T-helper 2 cell (primary cell): ENCODE measurements at places on chromosomes 2 and 18.

- DNase-seq, result no peak
Observed at GRCh38 chr2:157843081-157843480, 33.0 kb downstream of the ACVR1 start.

- no peak for DNase-seq
Observed at GRCh38 chr2:150663143-150663542, 175.7 kb upstream of the RND3 start.

DNA sequence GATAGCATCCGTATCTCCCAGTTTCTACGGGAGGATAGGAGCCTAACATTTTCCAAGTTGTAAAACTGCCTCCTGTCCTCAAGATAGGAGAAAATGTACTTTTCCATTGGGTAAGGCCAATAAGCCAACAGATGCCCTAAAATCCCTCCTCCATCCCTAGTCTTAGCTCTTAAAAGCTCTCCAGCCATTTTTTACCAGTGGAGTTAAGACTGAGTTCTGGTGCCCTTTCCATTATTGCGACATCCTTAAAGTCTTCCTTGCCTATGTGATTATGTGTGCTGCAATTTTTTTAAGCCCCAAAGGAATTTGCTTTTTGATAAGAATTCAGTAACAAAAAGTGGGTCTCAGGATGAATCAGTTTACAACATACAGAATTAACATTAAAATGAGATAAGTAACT, 33.0 kb downstream of the LINC00305 start:
- DNase-seq, result no peak

- DNase-seq, result peak; percentile 22
Observed at GRCh38 chr2:144431392-144431783, 88.5 kb downstream of the ZEB2 start.

GRCh38 chr18:5890331-5891183, 4.8 kb downstream of the TMEM200C start:
- peak; percentile 60 for DNase-seq

- no peak for DNase-seq
Observed at GRCh38 chr2:60530660-60531281, 22.7 kb downstream of the BCL11A start.

- DNase-seq, result no peak
Observed at GRCh38 chr2:74835831-74836674, 2.1 kb downstream of the HK2 start.

DNA sequence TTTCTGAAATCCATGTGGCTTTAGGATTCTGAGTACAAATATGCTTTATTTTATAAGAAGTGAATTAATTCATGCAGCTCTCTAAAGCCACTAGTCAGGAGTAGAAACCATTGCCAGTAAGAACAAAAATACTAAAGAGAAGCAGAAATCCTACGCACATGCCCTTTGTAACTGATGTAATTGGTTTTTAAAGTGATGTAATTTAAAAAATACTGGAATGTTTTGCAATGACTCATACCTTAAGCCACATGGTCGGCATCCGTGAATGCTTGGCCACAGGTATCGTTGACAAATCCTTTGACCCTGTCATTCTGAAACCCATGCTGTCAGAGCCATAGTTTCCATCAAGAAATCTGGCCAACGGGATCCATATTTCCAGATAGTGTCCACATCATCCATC, 213.3 kb downstream of the ACKR3 start:
- no peak for DNase-seq

DNA sequence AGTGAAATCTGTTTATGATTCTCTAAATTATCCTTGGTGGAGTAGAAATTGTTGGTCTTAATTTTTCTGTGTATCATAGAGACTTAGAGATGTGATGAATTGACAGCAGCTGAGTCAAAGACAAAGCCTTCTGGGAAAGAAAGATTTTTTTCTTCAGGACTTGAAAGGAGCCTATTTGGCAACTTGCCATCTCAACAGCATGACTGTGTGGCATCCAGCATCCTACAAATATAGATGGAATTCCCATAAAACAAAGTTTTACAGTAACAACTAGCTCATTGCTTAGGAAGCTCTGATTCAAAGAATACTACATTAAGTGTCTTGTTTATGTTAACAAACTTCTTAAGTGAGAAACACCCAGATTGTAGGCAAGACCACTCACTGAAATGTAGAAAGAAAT, 79.2 kb upstream of the SETBP1 start:
- DNase-seq, result no peak

DNA sequence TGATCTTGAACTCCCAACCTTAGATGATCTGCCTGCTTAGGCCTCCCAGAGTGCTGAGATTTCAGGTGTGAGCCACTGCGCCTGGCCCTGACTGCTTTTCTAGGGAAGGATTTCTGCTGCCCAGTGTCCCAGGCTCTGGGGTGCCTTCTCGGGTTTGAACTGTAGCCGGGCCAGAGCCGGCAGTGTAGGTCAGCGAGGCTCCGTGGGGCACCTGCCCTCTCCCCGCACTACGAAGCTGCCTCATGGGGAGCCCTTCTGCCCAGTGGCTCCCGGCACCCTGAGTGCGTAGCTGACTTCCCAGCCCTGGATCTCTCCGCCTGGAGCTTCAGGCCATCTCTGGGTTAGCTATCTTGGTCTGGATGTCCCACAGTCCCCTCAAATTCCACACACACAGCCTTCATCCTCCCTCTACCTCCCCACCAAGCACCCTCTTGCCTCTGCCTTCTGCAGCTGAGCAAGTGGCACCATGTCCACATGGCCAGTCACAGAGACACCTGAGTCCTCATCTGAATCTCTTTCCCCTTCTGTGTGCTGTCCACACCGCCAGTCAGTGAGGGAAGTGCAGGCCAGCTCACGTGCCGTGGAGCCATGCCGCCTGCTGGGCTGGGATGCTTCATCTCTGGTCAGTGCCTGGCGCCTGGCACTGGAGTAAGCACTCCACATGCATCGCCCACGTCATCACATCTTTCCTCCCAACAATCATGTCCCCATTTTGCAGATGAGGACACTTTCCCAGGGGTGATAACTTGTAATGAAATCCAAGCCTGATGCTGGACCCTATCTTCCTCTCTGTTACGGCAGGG, 69.2 kb downstream of the EDAR start:
- no peak for DNase-seq

- no peak for DNase-seq
Observed at GRCh38 chr2:100416935-100417710, at the start of gene CHST10. CHST10 (minus strand) TSS chr2:100417668; CDS start chr2:100406675, 10,993 bp downstream.

GRCh38 chr18:63975628-63976027, 5.7 kb downstream of the SERPINB8 start:
- DNase-seq, result no peak

GRCh38 chr18:50786864-50787263, 33.0 kb downstream of the MRO start:
- no peak for DNase-seq

DNA sequence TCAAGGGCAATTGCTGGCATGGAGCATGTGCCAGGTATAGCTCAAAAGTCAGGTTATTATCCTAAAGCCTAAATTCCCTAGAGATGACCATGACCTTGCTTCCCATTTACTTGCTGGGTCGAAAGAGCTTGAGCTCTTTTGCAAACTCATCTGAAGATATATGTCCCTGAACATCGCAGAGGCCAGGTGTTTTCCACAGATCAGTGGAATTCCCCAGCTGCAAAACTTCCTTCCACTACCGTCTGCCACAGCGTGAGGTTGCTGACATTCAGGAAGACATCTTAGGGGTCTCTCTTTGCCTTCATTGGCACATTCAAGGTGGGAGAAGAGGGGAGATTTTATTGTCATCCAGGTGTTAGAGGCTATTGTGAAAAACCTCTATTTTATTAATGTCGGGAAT, 171.0 kb downstream of the MIB1 start:
- DNase-seq, result no peak

DNA sequence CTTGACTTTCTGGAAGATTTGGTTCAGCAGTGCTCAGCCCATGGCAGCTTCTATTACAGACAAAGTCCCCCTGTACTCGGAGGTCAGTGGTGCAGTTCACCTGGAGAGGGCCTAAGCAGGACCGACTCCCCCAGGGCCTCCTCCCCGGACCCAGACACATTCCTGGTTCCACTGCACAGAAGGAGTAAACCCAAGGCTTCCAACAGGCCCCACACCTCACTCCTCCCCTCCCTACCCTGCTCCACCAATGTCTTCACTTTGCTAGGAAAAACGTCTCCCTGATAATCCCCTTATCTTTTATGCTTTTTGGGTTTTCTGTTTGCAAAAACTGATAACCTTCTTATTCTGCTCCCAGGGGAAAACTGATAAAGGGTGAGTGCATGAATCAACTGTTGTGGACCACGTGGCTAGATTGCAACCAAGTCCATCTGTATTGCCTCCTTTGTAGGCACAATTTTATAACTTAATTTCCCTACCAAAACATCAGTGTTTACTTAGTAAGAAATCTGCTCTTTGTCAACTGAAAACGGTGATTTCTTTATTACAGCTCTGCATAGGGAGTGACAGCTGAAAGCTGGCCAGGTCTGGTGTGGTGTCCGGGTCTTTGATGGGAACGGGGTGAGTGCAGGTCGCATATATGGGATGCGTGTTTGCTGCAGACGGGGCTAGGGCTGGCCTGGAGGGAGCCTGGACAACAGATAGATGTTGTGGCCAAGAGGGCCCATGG, 202.5 kb downstream of the GLI2 start:
- no peak for DNase-seq

DNA sequence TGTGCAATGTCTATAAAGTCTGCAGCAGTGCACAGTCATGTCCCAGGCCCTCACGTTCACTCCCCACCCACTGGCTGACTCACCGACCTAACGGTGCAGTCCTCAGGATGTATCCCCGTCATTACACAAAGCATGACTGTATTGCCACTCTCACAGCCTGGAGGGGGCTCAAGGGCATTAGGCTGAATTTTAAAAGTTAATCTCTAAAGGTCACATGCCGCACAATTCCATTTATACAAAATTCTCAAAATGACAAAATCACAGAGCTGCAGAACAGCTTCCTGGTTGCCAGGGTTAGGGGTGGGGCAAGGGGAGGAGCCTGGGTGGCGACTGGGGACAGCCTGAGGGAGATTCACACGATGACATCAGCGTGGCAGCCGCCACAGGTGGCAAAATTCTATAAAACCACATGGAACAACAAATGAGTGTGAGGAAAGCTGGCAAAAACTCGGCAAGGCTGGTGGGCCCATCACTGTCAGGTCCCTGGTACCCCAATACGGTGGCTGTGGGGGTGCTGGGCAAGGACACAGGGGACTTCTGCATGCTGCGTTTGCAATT, 97.6 kb downstream of the NDUFA10 start:
- peak; percentile 48 for DNase-seq

GRCh38 chr2:143725400-143725799, 596.2 kb downstream of the ARHGAP15 start:
- no peak for DNase-seq

DNA sequence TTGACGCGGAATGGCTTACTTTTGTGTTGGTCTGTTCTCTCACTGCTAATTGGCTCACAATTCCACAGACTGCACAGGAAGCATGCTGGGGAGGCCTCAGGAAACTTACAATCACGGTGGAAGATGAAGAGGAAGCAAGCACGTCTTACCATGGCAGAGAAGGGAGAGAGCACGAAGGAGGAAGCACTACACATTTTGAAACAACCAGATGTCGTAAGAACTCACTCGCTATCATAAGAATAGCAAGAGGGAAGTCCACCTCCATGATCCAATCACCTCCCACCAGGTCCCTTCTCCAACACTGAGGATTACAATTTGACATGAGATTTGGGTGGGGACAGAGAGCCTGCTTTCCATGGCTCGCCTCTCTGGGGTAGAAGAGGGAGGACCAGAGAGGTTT, 106.2 kb downstream of the KCNF1 start:
- no peak for DNase-seq

DNA sequence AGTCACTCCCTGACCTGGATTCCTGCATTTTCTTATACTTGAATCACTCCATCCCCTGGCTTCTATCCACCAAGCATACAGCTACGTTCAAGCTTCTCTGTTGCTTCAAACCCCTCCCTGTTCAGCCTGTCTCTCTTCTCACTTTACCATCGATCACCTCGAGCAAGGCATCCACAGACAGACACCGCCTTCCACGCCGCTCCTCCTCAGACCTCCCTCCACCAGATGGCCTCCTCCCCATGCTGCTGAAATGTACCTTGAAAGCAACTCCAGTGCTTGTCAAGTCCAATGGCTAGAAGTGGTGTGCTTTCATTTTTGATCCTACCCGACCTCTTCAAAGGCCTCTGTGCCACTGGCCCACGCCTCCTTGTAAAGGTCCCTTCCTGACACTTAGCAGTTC, 131.3 kb upstream of the ACAA2 start:
- DNase-seq, result no peak

DNA sequence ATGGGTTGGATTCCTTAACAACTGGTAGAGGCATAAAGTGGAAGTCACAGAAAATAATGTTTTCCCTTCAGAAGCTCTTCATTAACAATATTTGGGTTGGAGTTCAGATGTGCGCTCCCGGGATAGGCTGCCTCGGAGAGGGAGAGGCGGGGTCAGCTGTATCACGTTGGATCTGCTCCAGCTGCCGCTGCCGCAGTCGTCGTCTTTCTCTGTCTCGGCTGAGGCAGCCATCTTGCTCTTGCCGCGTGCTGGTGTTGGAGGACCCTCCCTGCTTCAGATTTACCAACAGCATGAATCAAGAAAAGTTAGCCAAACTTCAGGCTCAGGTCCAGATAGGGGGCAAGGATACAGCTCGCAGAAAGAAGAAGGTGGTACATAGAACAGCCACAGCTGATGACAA, 35.1 kb downstream of the TANC1 start:
- no peak for DNase-seq

GRCh38 chr2:216352653-216353270, 19.5 kb downstream of the MARCHF4 start:
- no peak for DNase-seq

DNA sequence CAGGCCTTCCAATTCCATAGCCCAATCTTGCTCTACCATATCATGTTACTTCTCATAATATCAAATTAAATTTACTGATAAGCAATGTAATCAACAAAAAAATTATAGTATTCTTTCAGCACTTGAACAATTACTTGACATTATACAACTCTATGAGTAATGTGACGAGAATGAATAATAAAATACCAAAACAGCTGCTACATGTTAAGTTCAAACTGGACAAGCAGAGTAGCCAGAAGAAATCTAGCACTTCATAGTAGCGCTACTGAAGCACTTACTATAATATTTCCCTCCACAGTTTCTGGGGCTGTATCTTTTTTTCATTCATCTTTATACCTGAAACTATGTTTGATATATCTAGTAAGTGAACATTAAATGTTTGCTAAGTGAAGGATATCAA, 14.9 kb downstream of the PPP3R1 start:
- DNase-seq, result no peak

- DNase-seq, result no peak
Observed at GRCh38 chr18:6879508-6880195, 150.1 kb downstream of the ARHGAP28 start.

DNA sequence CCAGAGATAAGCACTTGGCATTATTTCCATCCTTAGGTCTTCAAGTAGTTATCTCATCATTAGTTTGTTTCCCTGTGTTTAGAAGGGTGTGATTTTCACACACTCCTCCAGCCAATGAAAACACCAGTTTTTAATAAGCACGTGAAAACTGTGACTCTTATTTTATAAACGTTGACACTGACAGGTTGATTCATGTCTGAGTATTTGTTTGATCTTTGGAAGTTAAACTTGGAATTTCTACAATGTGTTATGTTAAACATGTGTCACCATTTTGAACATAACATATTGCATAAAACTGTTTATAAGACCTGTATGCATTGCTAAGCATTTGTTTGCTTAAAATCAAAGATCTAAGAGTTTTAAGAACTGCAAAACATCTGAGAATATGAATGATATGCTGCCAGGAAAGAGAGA, 27.6 kb downstream of the SLC40A1 start:
- no peak for DNase-seq
